ENCODE measurements at places on chromosomes 5 and 9.

GRCh38 chr5:138929571-138929955 lies 54.4 kb upstream of the LRRTM2 start:
- no peak for DNase-seq

GRCh38 chr5:7857926-7858632 lies 7.1 kb upstream of the CFAP90 start:
- DNase-seq = no peak

- DNase-seq = no peak
Observed at GRCh38 chr9:20280330-20280729, 342.0 kb downstream of the MLLT3 start.

DNA sequence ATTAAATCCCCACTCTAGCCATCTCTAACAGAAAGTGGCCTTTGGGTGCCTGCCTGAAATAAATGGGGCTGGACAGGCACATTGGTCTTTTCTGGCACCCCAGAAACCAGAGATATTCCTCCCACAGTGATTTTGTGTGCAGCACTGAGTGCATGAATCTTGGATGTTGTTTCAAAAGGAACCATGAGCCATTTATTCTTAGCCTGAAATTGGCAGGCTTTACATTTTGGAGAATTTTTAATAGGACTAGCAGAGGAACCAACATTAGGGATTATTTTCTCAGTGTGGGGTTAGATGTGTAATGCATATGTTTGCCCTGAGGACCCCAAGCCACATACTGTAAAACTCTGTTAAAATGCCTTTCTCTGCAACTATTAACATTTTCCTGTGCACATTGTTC lies 451.3 kb downstream of the NFIB start:
- DNase-seq = no peak

- no peak for DNase-seq
Observed at GRCh38 chr9:116812231-116813030, 125.3 kb downstream of the TRIM32 start.

GRCh38 chr9:129640086-129640870 lies 1.7 kb downstream of the ASB6 start:
- no peak for DNase-seq

DNA sequence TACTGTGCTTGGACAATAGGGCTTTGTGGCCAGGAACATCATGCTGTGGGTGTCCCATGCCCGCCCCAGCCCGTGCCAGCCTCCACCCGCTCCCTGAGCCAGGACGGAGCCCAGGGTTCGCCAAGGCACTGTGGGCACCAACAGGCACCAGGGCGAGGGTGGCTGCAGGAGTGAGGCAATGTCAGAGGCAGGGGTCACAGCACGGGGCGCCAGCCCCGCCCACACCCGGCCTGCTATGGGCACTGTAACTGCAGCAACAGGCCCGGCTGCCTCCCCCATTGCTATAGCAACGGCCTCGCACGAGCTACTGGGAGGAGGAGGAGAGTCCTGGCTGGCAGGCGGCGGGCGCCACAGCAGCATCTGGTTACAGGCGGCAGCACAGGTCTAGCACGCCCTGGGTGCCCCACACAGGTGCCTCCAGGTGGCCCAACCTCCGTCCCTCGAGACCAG lies 2.5 kb downstream of the ABCA2 start:
- peak; percentile 24 for DNase-seq

DNA sequence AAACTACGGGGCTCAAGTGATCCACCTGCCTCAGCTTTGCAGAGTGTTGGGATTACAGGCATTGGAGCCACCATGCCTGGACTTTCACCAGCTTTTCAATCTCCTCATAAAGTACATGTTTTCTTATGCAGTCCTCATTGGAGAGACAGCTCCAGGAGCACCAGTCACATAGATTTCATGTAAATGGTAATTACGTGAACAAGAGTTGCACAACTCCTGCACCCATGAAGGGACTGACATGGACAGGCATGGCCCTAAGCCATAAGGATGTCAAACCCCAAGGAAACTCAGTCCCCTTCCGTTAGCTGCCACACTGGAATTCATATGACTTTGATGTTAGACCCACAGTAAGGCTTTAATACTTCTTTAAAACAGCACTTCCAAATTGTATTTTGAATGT lies 7.6 kb upstream of the ADGRV1 start:
- DNase-seq = no peak

GRCh38 chr9:6639622-6640021 lies 5.9 kb downstream of the GLDC start:
- no peak for DNase-seq

DNA sequence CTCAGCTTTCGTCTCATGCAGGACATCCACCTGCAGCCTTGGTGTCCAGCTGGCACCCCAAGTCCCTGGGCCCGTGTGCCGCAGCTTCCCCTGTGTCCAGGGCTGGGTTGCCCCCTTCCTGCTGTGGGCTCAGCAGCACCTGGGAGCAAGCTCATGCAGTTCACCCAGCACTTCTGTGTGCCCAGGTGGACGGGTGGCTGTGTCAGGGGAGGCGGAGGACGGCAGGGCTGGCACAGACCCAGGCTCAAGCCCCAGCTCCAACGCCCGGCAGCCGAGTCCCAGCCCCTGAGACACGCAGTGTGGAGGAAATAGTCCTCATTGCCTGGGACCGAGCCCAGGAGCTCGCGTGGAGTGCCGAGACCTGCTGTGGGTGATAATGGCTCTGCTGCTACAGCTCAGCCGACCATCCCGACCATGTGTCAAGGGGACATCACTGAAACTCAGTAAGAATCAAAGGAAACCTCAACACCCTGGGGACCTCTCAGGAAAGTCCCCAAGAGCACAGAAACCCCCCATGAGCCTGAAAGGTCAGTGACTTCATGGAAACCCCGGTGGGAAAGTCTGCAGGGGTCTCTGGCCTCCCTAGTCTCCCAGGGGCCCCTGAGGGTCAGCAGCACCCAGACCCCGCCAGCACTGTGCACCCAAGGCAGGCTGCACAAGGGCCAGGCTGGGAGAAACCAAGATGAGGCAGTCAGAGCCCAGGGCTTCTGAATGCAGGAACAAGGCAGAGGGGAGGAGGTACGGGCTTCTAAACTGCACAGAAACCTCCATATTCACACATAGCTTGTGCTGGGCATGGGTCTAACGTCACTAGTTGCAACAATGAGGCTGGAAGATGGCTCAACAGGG lies 38.8 kb downstream of the LPCAT1 start:
- DNase-seq = no peak

- no peak for DNase-seq
Observed at GRCh38 chr5:122703203-122703602, 71.7 kb upstream of the SNX2 start.

- no peak for DNase-seq
Observed at GRCh38 chr5:115961381-115962238, 665 bp upstream of the LVRN start.

DNA sequence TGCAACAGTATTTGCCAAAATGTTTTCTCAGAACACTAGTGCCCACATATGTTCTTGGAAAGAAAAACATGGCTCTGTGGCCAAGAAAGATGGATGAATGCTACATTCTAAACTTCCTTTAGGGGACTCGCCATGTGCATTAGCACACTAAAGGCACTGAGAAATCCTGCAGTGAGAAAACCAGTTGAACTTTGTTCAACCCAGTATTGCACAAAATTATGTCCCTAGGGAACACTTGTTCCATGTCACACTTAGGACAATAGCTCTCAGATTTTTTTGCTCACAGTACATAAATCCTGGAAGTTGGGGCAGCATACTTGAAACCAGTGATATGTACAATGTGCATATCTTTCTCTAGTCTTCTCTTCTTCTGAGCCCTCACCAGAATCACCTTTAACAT lies 96.6 kb downstream of the ADRB2 start:
- DNase-seq = no peak

DNA sequence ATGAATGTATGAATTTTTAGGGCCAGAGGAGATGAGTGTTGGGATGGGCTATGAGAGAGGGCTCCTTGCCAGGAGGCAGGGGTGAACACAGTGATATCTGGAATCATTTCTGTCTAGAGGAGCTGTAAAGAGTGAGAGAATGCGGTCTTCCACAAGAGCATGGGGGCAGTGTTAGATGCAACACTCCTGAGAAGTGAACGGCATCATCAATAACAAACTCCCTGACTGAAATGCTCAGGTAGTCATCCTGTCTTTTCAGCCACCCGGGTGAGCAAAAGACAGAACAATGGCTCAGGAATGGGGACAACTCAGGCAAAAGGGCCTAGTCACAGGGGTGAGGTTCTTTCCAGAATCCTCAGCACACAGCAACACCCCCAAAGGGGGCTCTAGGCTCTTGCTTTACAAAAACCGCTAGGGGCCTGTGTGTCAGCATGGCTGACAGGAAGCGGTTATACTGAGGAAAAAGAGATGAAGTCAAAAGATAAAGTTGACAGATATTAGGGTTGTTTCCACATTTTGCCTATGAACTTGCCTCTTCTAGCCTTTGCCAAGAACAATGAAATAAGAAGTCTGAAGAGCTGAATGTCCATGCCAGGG lies 104.6 kb upstream of the LRRTM2 start:
- DNase-seq = no peak

GRCh38 chr9:114093031-114093471 lies 6.0 kb downstream of the KIF12 start:
- DNase-seq = no peak

- DNase-seq = no peak
Observed at GRCh38 chr9:72843520-72844439, 109.1 kb downstream of the ALDH1A1 start.

DNA sequence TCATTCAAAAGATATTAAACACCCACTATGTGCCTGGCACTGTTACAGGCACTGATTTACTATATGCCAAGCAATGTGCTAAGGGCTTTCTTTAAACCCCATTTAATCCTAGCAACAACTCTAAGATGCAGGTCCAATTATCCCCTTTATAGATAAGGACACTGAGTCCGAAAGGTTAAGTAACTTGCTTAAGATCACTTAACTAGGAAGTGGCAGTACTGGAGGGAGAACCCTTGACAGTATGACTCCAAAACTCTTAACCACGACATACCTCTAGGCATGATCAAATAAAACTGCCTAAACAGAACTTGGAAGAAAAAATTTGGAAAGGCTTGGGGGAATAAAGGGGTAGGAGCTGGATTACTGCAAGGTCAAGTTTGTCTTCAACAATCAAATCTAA lies 1.7 kb downstream of the RAB14 start:
- no peak for DNase-seq

- DNase-seq = no peak
Observed at GRCh38 chr5:35794328-35794619, 62.4 kb upstream of the IL7R start.

Measured in cerebellar nuclear complex (tissue), 1 donor.